Right ventricle myocardium superior (tissue), 1 donor: ENCODE measurements at places on chromosomes 16 and 17.

- DNase-seq, result peak; percentile 74
Observed at GRCh38 chr16:85570735-85571562, 42.2 kb upstream of the GSE1 start.

- DNase-seq, result no peak
Observed at GRCh38 chr16:75445298-75445697, 12.0 kb upstream of the CFDP1 start.

DNA sequence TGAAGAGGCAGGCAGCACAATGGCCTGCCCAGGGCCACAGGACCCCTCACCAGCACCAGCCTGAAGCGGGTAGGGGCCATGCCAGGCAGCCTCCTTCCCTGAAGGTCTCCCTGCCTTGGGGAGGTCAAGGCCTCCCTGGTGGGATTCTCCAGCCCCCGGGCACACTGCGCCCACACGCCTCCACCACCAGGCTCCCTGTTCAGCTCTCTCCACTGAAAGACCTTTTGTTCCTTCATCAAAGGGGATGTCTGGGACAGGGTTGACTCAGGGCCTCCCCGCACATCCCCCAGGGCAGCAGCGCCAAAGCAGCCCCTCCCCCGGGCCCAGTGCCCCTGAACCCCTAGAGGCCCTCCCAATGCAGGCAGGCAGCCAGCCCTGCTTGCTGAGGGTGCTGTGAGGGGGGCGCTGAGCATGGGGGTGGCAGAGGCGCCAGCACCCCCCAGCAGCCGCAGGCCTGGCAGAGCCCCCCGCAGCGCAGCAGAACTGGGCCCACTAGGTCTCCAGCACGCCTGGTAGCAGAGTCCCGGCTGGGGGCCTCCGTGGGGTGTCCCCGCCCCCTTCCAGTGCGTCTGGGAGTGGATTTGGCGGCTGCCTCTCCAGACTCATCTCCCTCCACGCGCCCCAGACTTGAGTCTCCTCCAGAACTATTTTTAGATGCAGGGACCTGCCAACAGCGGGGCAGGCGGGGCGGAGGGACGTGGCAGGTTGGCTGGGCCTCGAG lies 13.1 kb downstream of the BCAR1 start:
- DNase-seq, result peak; percentile 86

- peak; percentile 70 for DNase-seq
Observed at GRCh38 chr17:4597975-4598374, 13.6 kb downstream of the SMTNL2 start.

- DNase-seq, result no peak
Observed at GRCh38 chr17:54974759-54975158, 6.2 kb downstream of the STXBP4 start.

- no peak for DNase-seq
Observed at GRCh38 chr17:61002316-61002736, 324.7 kb downstream of the BCAS3 start.

GRCh38 chr16:67884684-67885083 lies at the start of gene NRN1L:
Gene NRN1L, plus strand, starts transcription at chr16:67884885. Its CDS starts 19 bp downstream, at chr16:67884904.
- DNase-seq, result peak; percentile 93

DNA sequence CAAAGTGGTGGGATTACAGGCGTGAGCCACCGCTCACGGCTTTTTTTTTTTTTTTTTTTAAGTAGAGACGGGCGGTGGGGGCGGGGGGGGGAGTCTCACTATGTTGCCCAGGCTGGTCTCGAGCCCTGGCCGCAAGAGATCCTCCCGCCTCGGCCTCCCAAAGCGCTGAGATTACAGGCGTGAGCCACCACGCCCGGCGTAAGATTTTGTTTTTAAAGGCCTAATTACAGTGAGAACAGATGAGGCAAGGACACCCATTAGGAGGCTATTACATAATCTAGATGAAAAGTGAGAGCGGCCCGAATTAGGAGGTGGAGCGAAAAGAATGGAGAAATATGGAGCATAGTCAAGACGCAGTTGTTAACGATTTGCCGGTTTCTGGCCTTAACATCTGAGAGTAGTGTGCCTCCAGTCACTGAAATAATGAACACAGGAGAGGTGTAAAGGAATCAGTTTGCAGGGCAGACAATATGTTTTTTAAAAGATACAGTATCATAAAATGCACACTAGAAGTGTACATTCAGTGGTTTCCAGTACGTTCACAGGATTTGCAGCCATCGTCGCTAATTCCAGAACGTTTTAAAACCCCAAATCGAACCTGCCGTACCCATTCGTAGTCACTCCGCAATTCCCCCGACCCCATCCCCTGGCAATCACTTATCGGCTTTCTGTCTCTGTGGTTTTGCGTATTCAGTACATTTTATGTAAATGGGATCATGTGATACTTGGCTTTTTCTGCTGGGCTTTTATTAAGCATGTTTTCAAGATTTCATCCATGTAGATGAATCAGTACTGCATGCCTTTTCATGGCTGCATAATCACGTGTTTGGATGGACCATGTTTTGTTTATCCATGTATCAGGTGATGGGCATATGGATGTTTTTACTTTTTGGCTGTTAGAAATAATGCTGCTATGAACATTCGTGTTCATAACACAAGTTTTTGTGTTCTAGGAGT lies 1.4 kb upstream of the SLX4 start:
- DNase-seq, result no peak

DNA sequence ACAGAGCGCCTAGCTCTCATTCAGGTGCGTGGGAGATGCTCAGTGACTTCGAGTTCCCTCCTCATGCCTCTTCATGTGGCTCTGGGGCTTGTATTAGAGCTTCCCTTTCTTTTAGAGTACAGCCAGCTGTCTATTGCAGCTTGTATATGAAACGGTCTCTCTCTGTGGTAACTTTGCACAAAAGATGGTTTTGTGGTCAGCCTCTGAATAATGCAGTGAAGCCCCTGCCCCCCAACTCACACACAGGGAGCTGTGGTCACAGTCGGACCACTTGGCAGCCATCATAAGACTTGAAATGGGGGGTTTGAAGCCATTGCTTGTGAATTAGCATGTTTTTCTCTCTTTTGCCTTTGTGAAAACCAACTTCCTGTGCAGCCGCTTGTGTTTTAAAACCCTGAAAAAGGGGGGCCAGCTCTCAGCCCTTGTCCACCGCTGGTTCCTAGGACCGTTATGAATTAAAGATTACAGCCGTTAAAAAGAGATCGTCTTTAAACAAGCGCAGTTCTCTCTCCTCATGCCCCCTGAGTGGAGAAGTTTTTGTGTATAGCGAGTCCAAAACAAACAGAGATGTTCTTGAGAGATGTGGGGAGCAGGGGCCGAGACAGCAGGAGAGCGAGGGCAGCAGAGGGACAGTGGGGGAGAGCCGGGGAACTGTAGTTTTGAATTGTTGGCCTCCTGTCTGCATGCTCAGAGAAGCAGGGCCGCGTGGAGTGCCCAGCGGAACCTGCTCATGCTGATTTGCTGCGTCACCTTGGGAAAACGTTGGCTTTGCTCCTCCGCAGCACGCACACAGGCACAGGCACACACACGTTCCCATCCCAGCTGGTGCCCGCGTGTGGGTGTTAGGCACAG lies 199.0 kb downstream of the MSI2 start:
- no peak for DNase-seq

GRCh38 chr17:77068915-77069314 lies 71.9 kb upstream of the SEC14L1 start:
- DNase-seq, result no peak

DNA sequence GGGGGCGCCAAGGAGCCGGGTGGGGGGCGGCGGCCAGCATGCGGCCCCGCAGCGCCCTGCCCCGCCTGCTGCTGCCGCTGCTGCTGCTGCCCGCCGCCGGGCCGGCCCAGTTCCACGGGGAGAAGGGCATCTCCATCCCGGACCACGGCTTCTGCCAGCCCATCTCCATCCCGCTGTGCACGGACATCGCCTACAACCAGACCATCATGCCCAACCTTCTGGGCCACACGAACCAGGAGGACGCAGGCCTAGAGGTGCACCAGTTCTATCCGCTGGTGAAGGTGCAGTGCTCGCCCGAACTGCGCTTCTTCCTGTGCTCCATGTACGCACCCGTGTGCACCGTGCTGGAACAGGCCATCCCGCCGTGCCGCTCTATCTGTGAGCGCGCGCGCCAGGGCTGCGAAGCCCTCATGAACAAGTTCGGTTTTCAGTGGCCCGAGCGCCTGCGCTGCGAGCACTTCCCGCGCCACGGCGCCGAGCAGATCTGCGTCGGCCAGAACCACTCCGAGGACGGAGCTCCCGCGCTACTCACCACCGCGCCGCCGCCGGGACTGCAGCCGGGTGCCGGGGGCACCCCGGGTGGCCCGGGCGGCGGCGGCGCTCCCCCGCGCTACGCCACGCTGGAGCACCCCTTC lies 484 bp downstream of the FZD2 start:
- peak; percentile 65 for DNase-seq

- no peak for DNase-seq
Observed at GRCh38 chr17:5958850-5959249, 111.3 kb upstream of the WSCD1 start.

DNA sequence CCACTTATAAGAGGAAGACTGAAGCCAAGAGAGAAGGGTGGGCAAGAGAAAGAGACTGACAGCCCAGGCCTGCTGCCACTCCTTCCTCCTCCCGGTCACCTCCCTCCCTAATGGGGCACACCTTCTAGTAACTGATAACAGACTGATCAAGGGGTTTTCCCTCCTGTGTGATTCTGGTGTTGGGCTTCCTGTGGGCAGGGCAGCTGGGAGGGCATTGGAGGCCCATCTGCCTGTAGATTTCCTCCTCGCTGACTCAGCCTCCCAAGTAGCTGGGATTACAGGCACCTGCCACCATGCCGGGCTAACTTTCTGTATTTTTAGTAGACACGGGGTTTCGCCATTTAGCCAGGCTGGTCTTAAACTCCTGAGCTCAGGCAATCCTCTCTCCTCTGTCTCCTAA lies 16.2 kb downstream of the CA4 start:
- no peak for DNase-seq

GRCh38 chr16:56300242-56300623 lies 108.9 kb downstream of the GNAO1 start:
- no peak for DNase-seq

DNA sequence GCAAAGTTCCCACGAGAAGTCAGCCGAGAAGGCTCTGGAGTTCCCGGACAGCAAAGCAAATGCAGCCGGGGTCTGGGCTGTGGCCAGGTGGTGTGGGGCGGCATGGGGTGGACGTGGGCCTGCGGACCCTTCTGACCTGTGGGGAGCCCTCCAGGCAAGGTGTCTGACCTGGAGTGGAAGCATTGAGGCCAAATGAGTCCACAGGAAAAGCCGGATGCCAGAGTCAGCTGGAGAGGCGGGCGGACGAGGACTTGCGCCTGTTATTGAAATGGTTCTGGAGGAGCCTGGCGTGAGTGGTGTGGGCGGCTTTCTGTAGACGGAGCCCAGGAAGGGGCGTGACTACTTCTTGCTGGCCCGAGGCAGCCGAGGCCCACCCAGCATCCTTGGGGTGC lies 50.5 kb upstream of the ZNF750 start:
- no peak for DNase-seq

DNA sequence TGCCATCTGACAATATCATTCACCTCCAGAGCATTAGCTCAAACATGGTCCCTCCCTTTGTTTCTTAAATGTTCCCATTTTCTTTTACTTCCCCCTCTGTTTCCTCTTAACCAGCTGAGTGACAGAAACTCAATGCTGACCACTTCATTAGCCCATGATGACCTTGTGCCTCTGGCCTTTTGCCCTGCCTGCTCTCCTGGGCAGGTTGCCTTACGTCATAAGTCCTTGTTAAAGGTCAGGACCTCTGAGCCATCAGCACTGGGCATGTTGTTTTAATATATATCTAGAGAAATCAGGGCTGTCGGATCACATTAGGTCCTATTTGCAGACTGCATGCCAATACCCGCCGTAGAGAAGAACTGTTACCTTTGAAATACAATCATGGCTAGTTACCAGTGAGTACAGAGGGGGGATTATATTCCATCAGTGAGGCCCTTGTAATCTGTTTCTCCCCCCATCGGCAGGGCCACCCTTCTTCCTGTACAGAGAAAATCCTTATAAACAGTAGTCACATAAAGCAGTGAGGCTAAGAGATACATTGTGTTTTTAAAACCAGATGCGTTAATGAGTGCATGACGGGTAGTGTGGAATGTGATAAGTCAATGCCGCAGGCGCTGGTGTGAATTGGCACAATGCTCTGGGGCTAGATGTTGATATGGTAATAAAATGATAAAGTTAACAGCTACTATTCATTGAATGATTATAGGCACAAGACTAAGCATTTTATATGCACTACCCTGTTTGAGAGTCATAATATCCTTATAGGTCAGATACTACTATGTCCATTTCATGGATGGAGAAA lies 94.3 kb upstream of the ZFHX3 start:
- no peak for DNase-seq

- no peak for DNase-seq
Observed at GRCh38 chr16:7458144-7458543, 125.5 kb downstream of the RBFOX1 start.

- DNase-seq, result no peak
Observed at GRCh38 chr16:60811051-60811608, 1225.1 kb downstream of the CDH8 start.

DNA sequence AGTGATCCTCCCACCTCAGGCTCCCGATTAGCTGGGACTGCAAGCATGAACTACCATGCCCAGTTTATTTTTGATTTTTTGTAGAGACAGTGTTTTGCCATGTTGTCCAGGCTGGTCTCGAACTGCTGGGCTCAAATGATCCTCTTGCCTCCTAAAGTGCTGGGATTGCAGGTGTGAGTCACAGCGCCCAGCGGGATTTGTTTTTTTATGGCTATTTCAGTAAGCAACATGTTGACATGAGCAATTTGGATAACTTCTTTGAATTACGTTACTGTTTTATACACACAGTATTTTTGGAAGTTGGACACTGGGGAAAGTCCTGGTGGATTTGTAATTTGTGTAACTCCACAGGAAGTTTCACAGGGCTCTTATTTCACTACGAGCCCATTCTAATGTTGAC lies 18.5 kb upstream of the RHOT1 start:
- no peak for DNase-seq

GRCh38 chr16:4535627-4536108 lies 2.9 kb downstream of the CDIP1 start:
- no peak for DNase-seq

- no peak for DNase-seq
Observed at GRCh38 chr17:12140685-12141084, 120.0 kb downstream of the MAP2K4 start.

- no peak for DNase-seq
Observed at GRCh38 chr17:50658616-50659015, 23.9 kb downstream of the ABCC3 start.

- DNase-seq, result no peak
Observed at GRCh38 chr17:69142175-69142802, 594 bp upstream of the ABCA6 start.

GRCh38 chr17:9860851-9861250 lies 35.1 kb downstream of the GLP2R start:
- DNase-seq, result no peak
